ENCODE measurements at places on chromosomes 7 and 10.

GRCh38 chr7:139737221-139738100 lies 40.3 kb downstream of the HIPK2 start:
- no peak for DNase-seq

DNA sequence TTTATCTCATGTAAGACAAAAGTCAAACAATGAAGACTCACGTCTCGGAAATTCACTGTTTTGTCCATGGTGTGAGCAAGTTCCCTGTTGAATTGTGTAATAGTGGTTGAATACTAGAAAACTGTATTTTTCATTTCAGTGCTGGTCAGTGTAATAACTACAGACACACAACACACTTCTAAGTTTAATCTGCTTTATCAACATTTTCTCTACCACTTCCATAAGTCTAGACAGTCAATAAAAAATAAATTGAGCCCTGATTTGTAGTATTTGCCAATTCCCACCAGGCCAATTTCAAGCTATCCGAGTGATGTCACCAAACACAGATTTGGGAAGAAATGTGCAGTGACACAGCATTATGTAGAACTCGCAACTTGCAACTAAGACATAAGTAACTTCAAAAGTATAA lies 81.9 kb downstream of the GPR141 start:
- DNase-seq: no peak

GRCh38 chr7:75905785-75906604 lies 9.0 kb upstream of the POR start:
- no peak for DNase-seq

- DNase-seq: no peak
These were observed 19.4 kb downstream of the COPG2 start for GRCh38 chr7:130649004-130649790.

DNA sequence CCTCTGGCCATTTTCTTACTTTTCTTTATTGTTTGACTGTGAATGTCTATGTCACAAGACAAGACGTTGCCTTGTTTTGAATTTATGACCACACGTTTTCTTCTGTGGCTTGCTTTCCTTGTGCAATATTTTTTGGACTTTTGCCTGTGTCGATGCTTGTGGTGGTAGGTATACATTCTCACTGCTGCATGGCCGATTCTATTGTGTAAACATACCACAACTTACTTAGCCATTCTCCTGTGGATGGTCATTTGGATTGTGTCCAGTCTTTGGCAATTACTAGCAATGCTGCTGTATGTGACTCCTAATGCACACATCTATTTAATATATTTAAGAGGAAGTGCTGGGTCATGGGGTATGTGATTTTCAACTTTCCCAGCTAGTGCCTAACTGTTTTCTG lies 18.0 kb upstream of the DLG5 start:
- DNase-seq: no peak

GRCh38 chr10:108039821-108040584 lies 875.5 kb upstream of the SORCS1 start:
- DNase-seq: no peak

GRCh38 chr10:99927721-99928280 lies 81.9 kb downstream of the DNMBP start:
- DNase-seq: no peak

DNA sequence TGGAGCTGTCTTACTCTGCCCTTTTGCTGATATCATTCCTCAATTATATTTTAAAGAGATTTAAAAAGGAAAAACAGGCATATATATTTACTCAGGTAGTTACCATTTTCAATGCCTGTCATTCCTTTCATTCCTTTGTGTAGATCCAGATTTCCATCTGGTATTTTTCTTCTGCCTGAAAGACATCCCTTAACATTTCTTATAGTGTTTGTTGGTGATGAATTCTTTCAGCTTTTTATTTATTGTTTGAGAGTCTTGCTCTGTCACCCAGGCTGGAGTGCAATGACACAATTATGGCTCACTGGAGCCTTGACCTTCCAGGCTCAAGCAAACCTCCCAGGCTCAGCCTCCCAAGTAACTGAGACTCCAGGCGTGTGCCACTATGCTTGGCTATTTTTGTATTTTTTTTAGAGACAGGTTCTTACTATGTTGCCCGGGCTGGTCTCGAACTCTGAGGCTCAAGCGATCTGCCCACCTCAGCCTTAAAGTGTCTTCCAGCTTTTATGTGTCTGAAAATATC lies 5.6 kb upstream of the POM121 start:
- DNase-seq: no peak

- no peak for DNase-seq
These were observed 25.5 kb downstream of the VOPP1 start for GRCh38 chr7:55546814-55547213.

DNA sequence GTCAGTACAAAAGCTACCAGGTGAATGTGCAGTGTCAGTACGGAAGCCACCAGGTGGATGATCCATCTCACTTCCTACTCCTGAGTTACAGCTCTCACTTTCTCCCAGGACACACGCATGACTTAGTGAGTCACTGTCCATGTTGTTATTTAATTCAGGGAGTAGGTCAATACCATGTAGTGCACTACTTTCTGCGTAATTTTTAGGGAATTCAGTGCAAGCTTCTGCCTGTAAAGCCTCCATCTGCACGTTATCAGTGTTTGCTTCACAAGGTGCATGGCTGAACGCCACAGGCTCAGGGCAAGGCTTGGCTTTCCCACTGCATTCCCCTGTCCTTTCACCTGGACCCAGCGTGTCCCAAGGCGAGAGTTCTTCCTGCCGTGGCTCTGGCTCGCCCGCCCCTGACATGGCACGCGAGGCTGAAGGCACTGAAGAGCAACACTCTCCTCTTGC lies 59.5 kb downstream of the LARP4B start:
- DNase-seq: no peak

GRCh38 chr10:89392974-89393373 lies 551 bp downstream of the IFIT1 start:
- DNase-seq: no peak

DNA sequence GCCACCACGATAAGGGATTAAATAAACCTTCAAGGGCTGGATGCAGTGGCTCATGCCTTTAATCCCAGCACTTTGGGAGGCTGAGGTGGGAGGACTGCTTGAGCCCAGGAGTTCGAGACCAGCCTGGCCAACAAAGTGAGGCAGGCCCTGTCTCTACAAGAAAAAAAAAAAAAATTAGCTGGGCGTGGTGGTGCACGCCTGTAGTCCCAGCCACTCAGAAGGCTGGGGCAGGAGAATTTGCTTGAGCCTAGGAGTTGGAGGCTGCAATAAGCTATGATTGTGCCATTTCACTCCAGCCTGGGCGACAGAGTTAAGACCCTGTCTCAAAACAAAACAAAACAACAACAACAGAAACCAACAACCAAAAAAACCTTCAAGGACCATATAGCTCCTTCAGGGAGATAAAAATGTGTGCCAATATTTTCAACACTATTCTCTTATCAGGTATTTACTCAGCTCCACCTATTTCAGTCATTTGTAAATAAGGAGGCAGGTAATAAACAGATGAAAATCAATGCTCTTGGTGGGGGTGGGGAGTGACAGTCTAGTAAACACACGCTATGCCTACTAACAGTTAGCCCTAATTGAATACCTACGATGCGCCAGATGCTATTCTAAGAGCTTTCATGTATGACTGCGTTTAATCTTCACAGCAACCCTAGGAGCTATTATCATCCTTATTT lies 13.2 kb downstream of the BAIAP2L1 start:
- DNase-seq: no peak

GRCh38 chr7:127392182-127392565 lies 334 bp downstream of the ZNF800 start:
- peak; percentile 47 for DNase-seq

DNA sequence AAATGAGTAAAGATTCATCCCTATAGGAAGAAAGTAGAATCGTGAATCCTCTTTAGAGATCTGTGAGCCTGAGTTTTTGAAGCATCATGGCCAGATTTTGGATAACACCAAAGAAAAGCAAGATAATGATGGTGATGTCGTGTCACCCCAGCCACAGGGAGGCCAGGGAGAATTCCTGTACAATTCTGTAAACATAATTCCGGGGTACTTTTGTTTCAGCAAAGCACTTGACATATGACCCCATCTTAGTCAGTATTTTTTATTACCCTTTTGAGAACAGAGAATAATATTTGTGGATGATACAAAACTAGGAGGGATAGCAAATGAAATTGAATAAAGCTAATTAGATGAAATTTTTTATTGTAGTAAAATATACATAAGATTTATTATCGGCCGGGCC lies 33.8 kb downstream of the NACAD start:
- DNase-seq: no peak

DNA sequence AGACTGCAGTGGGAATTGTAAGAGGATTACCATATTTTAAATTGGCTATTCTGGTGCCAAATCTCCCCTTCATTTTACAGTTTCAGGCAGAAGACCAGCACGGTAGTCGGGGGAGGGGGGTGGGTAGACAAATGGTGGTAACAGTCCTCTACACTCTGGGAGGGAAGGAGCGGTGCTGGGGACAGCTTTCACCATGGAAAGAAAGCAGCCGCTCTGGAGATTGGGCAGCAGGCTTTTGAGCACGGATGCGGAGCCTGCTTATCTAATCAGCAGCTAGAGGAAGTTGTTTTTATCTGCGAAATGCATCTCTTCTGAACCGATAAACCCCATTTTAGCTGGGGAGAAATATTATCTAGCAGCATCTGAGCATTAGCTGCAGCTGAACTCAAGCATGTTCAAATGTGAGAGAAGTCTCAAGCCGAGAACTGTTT lies 28.7 kb downstream of the IKZF1 start:
- no peak for DNase-seq
